ENCODE measurements at places on chromosomes 16 and 17. TPM values are rescaled to one million over a fixed set of nuclear protein-coding genes. Genes with fewer than 3 reads are reported as not detected.

PIK3R5 gene
- polyA plus RNA-seq, result 2.0 TPM

SMPD3 gene
- polyA plus RNA-seq, result 0.03 TPM

PIK3R6 gene
- polyA plus RNA-seq, result 0.58 TPM

DNA sequence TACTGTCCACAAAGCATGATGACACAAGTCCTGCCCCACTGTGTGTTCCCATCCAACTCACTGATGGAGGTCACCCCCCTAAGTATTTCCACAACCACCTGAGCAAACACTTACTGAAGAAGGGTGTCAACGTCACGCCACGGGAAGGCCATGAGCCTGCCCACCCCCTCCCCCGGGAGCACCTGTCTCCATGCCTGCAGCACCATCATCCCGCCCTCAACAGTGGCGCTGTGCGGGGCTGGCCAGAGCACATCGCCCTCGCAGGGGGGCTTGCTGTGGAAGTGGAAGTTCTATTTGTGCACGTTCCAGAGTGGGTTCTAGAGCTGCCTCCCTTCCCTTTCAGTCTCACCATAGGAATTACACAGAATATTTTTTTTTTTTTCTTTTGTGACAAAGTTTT lies 4.3 kb upstream of the MBTPS1 start:
- no peak for DNase-seq

- DNase-seq, result no peak
Observed at GRCh38 chr16:53745753-53746266, 41.9 kb downstream of the FTO start.

DNA sequence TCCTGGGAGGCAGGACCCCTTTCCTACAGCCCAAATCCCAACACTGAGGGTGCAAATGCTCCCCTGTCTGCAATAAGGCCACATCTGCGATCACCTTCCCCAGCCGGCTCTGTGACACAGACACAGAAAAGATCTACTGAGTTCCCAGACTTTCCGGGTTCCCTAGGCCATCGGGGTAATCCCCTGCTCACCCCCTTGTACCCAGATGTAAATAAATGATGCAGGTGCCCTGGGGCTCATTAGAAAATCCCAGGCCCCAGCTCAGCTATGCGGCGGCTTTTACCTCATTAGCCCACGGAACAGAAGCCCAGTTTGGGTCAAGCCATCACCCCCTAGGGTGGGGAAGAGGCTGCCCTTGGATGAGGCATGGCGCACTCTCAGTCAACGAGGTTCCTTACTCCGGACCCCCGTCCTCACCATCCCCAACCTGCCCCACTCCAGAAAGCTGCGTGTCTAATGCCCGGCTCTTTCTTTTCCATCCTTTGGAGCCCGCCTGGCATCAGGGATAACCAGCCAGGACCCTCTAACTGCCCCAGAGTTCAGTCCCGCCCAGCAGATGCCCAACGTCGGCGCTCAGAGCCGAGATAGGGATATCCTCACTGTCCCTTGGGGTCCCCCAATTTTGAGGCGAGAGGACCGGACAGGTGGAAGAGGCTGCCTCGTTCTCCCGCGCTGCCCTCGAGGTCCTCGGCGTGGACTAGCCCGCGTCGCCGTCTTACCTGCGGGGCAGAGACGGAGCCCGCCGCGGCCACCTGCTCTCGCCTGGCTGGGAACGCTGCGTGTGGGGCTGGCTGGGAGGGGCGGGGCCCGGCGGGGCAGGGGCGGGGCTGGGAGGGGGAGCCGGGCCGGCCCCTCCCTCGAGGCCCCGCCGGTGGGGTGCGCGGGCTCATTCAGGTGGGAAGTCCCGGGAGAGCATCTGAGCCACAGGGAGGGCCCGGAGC lies at the start of gene ZNF385C:
ZNF385C (minus strand) TSS at position 783 of the 941 bp plus-strand sequence. CDS start 35,417 bp downstream, outside the sequence.
- DNase-seq, result no peak

- no peak for DNase-seq
Observed at GRCh38 chr17:12046786-12047185, 26.1 kb downstream of the MAP2K4 start.
